Activated naive CD4-positive, alpha-beta T cell treated with anti-CD3 and anti-CD28 coated beads, Interleukin-2, amount 10 ng/mL, durations not matched to agents 7 days and 5 days (primary cell): ENCODE measurements at places on chromosomes 2 and 18.

DNA sequence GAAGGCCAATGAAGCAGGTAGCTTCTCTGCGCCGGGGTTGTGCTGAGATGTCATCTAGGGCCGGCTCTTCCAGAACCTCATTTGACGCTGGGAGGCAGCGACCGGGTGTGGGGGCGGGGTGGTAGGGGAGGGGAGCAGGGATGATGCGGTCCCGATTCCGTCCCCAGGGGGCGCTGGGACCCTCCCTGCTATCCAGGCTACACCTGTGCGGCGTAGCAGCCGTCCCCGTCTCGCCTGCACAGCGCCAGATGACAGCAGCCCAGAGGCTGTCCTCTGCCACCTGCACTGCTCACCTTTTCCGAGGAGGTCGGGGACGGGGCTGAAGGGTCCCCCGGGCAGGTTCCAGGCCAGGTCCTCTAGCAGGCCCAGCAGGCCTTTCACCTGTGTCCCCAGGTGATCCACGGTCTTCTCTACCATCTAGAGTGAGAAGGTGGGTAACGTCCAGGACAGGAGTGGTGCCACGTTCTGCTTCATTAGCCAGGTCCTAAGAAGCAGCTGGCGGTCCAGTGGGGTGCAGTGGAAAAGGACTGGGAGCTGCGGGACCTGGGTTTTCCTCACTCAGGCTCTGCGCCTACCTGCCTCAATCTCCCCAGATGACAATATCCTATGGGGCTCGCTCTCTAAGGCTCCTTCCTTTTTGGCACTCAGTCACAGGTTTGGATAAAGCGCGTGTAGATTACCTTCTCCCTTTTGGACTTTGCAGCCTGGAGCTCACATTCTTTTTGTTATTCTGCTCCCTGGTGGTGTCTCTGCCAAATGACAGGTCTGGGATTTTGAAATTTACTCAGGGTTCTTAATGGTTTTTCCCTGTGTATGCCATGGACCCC is 56.0 kb upstream of the RAB6C start:
- H3K4me3 ChIP-seq: no peak overlapping the region
- no peak overlapping the region for H3K27ac ChIP-seq

DNA sequence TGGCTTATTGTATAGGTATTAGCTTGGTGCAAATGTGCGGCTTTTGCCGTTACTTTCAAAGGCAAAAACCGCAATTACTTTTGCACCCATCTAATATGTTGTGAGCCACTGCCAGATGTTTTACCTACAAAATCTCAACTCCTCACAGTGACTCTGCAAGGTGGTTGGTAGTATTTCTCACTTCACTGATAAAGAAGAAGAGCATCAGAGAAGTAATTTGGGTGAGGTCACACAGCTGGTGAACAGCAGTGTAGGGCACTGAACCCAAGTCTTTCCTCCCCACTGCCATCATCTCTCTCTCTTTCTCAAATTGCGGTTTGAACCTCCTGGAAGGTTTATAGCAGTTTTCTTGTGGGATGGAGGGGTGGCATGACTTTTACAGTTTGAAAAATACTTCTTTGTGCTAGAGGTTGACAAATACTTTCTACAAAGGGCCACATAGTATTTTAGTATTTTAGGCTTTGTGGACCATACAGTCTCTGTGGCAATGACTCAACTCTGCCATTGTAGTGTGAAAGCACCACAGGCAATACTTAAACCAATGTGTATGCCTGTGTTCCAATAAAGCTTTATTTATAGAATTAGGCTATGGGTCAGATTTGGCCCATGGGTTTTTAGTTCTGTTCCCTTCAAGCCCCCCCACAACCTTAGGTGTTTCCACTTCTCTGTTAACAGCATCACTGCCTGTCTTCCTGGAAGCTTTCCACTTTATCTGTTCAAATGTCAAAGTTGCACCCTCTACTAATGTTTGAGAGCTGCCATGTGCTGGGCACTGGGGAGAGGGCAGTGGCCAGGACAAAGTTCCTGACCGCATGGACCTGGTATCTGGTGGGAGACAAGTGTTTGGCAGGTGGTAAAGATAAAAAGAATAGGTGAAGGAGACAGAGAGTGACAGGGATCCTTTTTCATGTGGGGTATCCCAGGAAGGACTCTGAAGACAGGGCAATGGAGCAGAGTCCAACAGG is 30.1 kb downstream of the FHOD3 start:
- no peak for DNase-seq
- H3K36me3 ChIP-seq: no peaks in the 10 kb centered on the region
- peaks cover 7% of the 10 kb centered on the region for H3K27me3 ChIP-seq

GRCh38 chr2:223548194-223548593 is 54.0 kb downstream of the SCG2 start:
- no peaks in the 10 kb centered on the region for H3K27me3 ChIP-seq
- no peak for DNase-seq
- no peak overlapping the region for H3K4me3 ChIP-seq

- DNase-seq: no peak
- H3K27me3 ChIP-seq: no peaks in the 10 kb centered on the region
- H3K4me1 ChIP-seq: peaks cover 13% of the 10 kb centered on the region
These were observed 32.1 kb upstream of the WDR75 start for GRCh38 chr2:189409131-189409530.

- no peak for DNase-seq
- peaks cover 8% of the 10 kb centered on the region for H3K4me1 ChIP-seq
- no peak overlapping the region for H3K27ac ChIP-seq
These were observed 17.6 kb upstream of the TMEM247 start for GRCh38 chr2:46461709-46462171.

DNA sequence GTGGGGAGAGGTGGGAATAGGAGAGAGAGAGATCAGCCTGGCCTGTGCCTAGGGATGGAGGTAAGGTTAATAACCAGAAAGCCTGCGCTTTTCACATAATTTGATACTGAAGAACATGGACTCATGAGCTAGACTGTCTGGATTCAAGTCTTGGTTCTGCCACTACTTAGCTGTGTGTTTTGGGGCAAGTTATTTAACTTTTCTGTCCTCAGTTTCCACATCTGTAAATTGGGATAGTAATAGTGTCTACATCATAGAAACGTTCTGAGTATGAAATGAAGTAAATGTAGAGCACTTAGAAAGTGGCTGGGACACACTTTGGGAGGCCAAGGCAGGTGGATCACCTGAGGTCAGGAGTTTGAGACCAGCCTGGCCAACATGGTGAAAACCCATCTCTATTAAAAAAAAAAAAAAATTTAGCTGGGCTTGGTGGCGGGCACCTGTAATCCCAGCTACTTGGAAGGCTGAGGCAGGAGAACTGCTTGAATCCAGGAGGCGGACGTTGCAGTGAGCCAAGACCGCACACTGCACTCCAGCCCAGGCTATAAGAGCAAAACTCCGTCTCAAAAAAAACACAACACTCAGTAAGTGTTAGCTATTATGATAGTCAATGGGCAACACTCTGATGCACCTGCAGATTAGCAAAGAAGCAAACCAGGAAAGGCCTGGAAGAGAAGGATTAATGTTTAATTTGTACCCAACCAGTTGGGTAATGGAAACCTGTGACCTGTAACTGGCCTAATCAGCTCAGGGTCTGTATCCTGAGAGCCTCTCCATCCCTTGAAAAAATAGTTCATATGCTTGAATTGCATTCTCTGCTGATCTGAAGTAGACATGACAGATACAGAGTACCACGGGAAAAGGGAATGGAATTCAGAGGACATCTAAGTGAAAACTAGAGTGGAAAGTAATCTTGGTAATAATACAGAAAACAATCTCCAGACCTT is 6.8 kb downstream of the GALM start:
- H3K4me1 ChIP-seq: peaks cover 66% of the 10 kb centered on the region
- H3K36me3 ChIP-seq: peaks cover 61% of the 10 kb centered on the region
- H3K27ac ChIP-seq: no peak overlapping the region
- H3K27me3 ChIP-seq: no peaks in the 10 kb centered on the region
- no peak overlapping the region for H3K4me3 ChIP-seq

- no peak overlapping the region for H3K4me3 ChIP-seq
- no peaks in the 10 kb centered on the region for H3K4me1 ChIP-seq
- no peaks in the 10 kb centered on the region for H3K27me3 ChIP-seq
- H3K36me3 ChIP-seq: peaks cover 12% of the 10 kb centered on the region
- no peak for DNase-seq
These were observed 24.2 kb downstream of the PSMD14 start for GRCh38 chr2:161332371-161332967.

GRCh38 chr18:13465476-13465875 is 246.9 kb downstream of the LDLRAD4 start:
- H3K4me3 ChIP-seq: peak overlapping the region; percentile 99
- DNase-seq: no peak
- no peaks in the 10 kb centered on the region for H3K27me3 ChIP-seq

GRCh38 chr2:39431592-39432316 is 5.3 kb downstream of the MAP4K3 start:
- H3K36me3 ChIP-seq: peaks cover 3% of the 10 kb centered on the region
- H3K4me1 ChIP-seq: peaks cover 32% of the 10 kb centered on the region
- no peak for DNase-seq
- no peak overlapping the region for H3K27ac ChIP-seq
- H3K4me3 ChIP-seq: no peak overlapping the region

DNA sequence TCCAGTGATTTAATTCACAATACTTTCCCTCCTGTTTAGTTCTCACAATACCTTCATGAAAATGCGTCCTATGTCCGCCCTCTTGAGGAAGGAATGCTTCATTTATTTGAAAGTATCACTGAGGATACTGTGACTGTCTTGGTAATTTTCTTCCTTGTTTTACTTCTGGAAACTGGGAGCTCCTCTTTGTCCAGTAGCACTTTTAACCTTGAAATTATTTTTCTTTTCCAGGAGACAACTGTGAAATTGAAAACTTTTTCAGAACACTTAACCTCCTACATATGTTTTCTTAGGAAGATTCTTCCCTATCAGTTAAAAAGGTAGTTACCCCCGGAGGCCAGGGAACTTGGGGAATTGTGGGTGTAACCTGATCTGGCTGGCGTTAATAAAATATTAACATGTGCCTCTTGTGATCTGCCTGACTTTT is 58.9 kb upstream of the STON1 start:
- H3K36me3 ChIP-seq: peaks cover 50% of the 10 kb centered on the region
- H3K27ac ChIP-seq: no peak overlapping the region
- H3K27me3 ChIP-seq: no peaks in the 10 kb centered on the region
- H3K4me1 ChIP-seq: no peaks in the 10 kb centered on the region
- no peak for DNase-seq
- H3K4me3 ChIP-seq: no peak overlapping the region

DNA sequence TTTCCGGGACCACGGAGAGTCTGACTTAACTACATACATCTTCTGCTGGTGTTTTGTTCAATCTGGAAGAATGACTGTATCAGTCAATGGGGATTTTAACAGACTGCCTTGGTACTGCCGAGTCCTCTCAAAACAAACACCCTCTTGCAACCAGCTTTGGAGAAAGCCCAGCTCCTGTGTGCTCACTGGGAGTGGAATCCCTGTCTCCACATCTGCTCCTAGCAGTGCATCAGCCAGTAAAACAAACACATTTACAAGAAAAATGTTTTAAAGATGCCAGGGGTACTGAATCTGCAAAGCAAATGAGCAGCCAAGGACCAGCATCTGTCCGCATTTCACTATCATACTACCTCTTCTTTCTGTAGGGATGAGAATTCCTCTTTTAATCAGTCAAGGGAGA is 23.1 kb downstream of the ICOS start:
- no peak overlapping the region for H3K27ac ChIP-seq
- H3K4me1 ChIP-seq: peaks cover 17% of the 10 kb centered on the region
- H3K27me3 ChIP-seq: no peaks in the 10 kb centered on the region
- no peak for DNase-seq
- no peak overlapping the region for H3K4me3 ChIP-seq
- peaks cover 66% of the 10 kb centered on the region for H3K36me3 ChIP-seq

GRCh38 chr2:168496906-168497305 is 40.8 kb downstream of the CERS6 start:
- no peak for DNase-seq
- H3K4me1 ChIP-seq: peaks cover 24% of the 10 kb centered on the region
- no peaks in the 10 kb centered on the region for H3K27me3 ChIP-seq
- H3K27ac ChIP-seq: no peak overlapping the region
- peaks cover 32% of the 10 kb centered on the region for H3K36me3 ChIP-seq
- H3K4me3 ChIP-seq: no peak overlapping the region

DNA sequence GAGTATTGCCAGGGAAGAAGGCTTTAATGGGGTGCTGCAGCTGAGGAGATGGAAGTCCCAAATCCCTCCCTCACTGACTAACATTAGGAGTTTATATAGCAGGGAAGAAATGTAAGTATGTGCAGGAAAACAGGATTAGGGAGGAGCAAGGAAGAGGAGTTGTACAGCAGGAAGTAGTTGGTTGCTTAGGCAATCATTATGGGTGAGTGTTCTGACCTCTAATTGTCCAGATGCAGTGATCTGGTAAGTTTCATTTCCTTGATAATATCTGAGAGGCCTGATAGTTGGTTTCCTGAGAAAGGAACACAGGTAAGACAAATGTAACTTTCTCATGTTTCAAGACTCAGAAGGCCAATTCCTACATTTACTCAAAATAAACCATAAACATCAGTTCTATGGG is 331.9 kb upstream of the GULP1 start:
- no peak overlapping the region for H3K27ac ChIP-seq
- no peak overlapping the region for H3K4me3 ChIP-seq
- no peaks in the 10 kb centered on the region for H3K27me3 ChIP-seq
- no peak for DNase-seq

GRCh38 chr2:16005816-16006536 is 65.6 kb downstream of the MYCN start:
- no peaks in the 10 kb centered on the region for H3K4me1 ChIP-seq
- peaks cover 3% of the 10 kb centered on the region for H3K27me3 ChIP-seq

DNA sequence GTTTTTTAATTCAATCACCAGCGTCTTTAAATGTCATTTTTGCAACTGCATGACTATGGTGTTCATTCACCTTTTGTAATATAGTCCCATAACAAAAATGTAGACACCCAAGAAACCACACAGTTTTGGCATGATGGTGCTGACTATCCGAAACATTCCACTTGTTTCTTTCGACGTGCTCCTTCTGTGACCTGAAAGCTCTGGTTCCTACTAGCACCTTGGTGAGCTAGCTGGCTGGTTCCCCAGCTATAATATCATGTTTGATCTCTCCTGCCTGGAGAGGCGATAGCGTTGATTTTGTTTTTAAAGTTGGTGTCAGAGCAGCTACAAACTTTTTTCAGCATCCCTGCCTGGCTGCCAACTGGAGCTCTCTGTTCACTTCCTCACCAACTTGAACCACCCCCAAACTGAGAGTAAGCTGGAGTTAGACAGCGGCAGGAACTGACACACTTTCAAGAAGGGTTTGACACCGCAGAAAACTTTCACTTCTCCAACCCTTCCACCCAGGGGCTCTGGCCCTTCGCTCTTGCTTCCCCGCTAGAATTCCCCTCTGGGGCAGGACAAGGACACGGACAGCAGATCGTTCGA is 1.1 kb downstream of the ATAD2B start:
- peaks cover 7% of the 10 kb centered on the region for H3K36me3 ChIP-seq
- peaks cover 3% of the 10 kb centered on the region for H3K27me3 ChIP-seq
- H3K4me3 ChIP-seq: peak overlapping the region; percentile 99
- peak overlapping the region; percentile 100 for H3K27ac ChIP-seq
- peak; percentile 78 for DNase-seq

DNA sequence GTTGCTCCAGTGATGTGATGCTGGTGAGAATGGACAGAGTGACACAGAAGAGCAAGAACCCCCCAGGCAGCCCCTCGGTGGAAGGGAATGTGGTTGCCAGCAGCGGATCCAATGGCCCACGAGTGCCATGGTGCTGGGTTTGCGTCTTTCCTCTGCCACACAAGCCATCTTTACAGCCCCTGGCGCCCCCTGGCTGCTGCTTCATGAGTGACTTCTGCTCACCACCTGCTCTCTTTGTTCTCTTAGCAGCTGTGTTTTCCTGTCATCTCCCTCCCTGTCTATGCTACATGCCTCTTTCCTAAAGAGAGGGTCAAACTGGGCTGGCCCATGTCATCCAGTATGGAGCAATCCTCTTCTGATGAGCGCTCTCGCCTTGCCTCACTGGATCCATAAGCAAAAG is 300.0 kb upstream of the SMIM21 start:
- H3K36me3 ChIP-seq: no peaks in the 10 kb centered on the region
- no peak overlapping the region for H3K27ac ChIP-seq
- no peaks in the 10 kb centered on the region for H3K4me1 ChIP-seq
- peaks cover 10% of the 10 kb centered on the region for H3K27me3 ChIP-seq

- H3K36me3 ChIP-seq: no peaks in the 10 kb centered on the region
- H3K27ac ChIP-seq: no peak overlapping the region
- H3K27me3 ChIP-seq: no peaks in the 10 kb centered on the region
These were observed 142.1 kb upstream of the LYPD6 start for GRCh38 chr2:149188291-149188690.
